A549 (cell line): ENCODE measurements at places on chromosomes 6 and 20.

DNA sequence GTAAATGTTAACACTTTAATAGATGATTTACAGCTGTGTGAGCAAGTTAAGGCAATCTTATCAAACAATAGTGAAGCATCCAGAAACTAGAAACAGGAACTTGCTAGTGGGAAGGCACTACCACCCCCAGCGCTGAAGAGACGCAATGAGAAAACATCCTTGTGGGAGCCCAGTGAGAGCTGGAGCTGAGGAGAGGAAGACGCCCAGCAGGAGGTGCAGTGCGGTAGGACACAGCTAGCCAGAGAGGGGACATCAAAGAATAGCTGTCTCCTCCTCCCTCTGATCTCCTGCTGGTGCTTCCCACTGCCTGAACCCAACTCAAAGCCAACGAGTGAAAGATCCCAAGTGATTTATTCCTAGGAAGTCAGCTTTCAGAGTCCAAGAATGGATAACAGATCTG lies 140.3 kb downstream of the COL12A1 start:
- DNase-seq, result no peak

DNA sequence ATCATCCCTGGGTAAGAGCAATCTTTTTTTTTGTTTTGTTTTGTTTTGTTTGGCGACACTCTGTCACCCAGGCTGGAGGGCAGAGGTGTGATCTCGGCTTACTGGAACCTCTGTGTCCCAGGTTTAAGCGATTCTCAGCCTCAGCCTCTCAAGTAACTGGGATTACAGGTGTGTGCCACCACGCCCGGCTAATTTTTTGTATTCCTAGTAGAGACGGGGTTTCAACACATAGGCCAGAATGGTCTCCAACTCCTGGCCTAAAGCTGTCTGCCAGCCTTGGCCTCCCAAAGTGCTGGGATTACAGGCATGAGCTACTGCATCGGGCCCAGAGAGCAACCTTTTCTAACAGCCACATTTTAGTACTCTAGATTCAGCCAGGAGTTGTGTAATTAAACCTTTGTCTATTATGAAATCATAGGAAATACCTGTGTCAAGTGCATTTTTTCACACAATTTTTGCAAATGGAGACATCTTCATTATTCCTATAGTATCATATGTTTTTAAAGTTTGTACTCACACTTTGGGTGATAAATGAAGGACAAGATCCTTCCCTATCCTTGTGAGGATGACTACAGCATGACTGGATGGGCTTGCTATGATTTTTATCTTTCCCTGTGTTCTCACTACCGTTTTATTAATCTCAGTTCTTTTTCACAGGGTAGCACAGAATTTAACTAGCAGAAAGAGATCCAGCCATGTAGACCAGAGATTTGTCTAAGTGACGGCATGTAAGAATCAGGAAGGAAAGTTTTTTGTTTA lies 82.6 kb downstream of the OR2B2 start:
- no peak for DNase-seq

- DNase-seq, result no peak
Observed at GRCh38 chr20:8413691-8414090, 281.6 kb downstream of the PLCB1 start.

- no peak for DNase-seq
Observed at GRCh38 chr20:36599912-36600345, 5.7 kb upstream of the RAB5IF start.

GRCh38 chr6:158262755-158263154 lies 49.5 kb upstream of the TULP4 start:
- no peak for DNase-seq

GRCh38 chr6:87340230-87340629 lies 4.4 kb upstream of the C6orf163 start:
- DNase-seq, result no peak

DNA sequence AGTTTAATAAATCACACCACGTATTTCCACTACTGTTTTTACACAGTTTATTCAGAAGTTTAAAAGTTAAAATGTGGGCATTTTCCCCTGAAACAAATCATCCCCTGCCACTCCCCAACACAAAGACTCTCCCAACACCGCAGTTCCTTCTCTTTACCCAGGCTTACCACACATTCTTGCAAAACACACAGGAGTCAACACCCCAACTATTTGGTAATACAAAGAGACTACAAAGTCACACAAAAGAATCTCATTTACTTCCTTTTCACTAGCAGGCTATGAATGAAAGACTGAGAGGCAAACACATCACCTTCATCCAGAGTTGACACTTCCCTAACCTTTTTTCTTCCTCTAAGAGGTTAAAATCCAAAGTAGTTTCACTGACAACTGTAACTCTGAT lies 51.1 kb downstream of the KCTD20 start:
- DNase-seq, result no peak

GRCh38 chr6:168319279-168320111 lies at the start of gene DACT2:
TSS of gene DACT2 (minus strand) at chr6:168319777. CDS start at chr6:168319633, 144 bp downstream.
- DNase-seq, result peak; percentile 18

- DNase-seq, result no peak
Observed at GRCh38 chr6:4426968-4427367, 291.6 kb upstream of the ECI2 start.

DNA sequence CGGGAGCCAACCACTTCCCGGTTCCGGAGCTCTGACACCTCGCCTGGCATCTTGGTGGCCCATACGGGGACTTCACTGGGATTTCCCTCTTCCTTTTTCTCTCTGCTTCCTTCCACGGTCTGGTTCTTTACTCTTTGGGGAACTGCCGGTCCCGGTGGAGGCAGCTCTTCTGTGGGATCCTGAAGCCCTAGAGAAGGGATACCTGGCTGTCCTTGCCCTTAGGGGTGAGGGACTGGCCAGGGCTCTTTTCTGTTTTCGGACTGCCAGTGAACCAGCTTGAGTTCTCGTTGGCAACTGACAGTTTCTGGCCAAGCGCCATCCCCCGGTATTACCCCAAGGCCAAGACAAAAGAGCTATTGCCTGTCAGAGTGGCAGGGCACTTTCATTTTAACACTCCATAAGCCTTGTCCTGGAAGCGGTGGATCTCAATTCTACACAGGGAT lies 880 bp upstream of the CPXM1 start:
- DNase-seq, result no peak

DNA sequence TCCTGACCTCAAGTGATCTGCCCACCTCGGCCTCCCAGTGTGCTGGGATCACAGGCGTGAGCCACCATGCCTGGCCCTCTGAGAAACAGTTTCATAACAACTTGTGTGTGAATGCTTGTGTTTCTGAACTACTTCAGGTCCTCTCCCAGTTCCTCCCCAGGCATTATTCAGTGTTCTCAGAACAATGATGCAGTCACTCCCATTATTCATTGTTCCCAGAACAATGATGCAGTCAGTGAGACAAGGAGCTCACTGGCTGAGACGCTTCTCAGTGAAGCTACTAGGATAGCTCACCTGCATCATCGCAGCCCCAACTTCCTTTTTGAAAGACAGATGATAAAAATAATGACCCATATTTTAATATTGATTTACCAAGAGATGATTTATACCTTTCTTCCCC lies 71.5 kb downstream of the NDUFAF5 start:
- no peak for DNase-seq

DNA sequence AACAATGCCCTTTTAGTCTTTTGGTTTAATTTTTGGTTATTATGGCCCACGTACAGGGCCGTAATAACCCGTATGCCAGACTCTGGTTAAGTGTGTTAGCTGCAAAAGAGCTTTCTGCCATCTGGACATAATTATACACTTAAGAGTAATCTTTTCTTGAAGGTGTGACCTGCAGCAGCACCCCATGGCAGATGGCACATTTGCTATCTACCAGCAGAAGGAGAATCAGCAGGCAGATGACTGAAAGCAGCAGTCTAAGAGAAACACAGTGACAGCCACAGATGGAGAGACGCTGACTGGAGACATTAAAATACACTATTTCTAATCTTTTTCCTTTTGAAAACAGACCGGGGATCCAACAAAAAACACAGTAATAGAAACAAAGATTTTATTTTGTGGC lies 18.7 kb downstream of the ASF1A start:
- DNase-seq, result no peak

- no peak for DNase-seq
Observed at GRCh38 chr20:17959257-17959627, 9.4 kb downstream of the SNX5 start.

- DNase-seq, result no peak
Observed at GRCh38 chr20:2130683-2131082, 29.1 kb downstream of the STK35 start.

GRCh38 chr6:24990944-24991809 lies 55.4 kb upstream of the RIPOR2 start:
- no peak for DNase-seq

DNA sequence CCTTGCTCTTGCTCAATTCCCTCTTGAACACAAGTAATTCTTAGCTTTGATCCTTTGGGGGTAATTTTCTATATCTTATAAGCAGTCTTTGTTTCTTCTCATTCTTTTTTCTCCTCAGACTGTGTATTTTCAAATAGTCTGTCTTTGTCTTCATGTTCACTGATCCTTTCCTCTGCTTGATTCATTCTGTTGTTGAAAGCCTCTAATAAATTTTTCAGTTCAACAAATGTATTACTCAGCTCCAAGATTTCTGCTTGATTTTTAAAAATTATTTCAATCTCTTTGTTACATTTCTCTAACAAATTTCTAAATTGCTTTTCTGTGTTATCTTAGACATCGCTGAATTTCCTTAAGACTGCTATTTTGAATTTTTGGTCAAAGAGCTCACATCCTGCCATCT lies 11.5 kb downstream of the RSPH3 start:
- DNase-seq, result no peak

DNA sequence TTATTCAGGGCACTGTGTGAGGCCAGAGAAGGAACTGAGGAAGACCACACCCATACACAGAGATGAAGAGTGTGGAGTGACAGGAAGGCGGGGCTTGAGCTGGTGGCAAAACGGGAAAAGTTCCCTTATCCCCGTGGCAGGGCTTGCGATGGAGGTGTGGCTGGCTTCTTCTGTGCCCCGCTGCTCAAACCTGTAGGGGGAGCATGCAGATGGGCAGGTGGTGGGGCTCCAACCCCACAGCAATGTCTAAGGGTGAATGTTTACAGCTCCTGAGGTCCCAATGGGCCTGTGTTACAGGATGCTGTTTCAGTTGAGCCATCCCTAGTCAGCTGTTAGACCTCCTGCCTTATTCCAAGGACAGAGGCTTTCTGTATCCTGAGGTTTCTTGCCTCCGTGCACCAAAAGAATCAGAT lies 105.9 kb downstream of the LY86 start:
- no peak for DNase-seq

DNA sequence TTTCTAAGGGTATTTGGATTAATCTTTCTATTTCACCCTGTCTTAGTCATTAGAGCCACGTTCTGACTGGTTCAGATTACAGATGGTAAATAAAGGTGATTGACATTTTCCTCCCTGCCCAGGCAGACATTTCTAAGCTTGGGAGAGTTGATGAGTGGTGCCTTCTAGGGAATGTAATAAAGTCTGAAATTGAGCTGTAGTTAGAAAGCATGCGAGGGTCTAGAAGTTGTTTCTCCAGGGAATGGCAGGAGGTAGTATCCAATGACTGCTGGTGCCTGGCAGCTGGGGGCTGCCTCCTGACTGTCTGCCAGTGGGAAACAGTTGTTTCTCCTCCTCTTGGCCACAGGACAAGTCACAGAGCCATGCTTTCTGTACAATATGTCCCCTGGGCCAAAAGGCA lies 14.6 kb downstream of the EDN3 start:
- DNase-seq, result no peak

DNA sequence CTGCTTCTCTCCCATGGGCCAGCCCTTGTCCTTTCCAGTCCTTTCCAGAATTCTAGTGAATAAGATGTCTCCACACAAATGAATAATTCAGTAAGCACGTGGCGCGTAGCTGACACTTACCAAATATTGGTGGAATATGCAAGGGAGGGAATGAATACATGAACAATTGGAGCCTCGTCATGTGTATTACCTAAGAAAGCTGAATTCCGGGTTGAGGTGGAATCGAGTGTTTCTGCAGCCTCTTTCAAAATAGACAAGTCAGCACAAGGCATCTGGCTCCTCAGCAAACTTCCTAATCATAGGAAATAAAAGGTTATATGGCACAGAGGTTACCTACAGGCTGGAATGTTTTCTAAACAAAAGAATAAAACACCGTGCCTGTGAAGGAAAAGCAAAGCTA lies 47.0 kb upstream of the NT5E start:
- DNase-seq, result no peak

GRCh38 chr6:24854077-24854666 lies 55.5 kb upstream of the ARMH2 start:
- no peak for DNase-seq

DNA sequence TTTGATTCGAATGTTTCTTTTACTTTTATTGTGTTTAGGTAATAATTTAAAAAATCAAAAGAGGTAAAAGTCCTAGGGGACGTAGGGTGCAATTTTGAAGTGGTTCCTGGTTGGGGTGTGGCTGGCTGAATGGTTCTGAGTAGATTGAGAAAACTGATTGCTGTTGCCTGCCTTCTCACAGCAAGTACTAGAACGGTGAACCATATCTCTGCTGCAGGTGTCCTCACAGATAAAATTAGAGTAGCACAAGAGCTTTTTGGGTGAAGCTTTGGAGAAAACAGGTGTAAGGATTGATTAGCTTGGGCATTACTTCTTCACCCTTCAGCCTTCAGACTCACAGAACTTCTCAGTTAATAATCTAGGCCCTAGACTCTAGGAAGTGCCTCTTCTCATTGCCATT lies 19.8 kb upstream of the GJA10 start:
- no peak for DNase-seq

DNA sequence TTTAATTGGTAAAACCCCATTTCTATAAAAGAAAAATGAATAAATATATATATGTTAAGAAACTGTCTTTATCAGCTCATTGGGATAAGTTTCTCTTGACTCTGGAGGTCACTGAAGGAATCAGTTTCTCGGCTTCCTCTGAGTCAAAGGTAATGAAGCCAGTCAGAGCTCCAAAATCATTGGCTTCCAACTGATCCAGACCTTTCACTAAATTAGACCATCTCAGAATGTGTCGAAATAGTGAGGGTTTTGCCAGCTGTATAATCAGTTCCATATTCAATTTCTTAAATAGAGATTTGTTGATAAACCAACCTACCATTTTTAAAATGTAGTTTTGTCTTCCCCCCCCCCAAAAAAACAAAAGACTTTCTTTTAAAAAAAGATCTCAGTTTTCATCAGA lies 60.5 kb upstream of the SRSF6 start:
- no peak for DNase-seq

GRCh38 chr6:147874322-147874721 lies 365.8 kb downstream of the SAMD5 start:
- DNase-seq, result no peak

- no peak for DNase-seq
Observed at GRCh38 chr6:50457351-50457750, 256.0 kb upstream of the TFAP2D start.

GRCh38 chr6:16421462-16421960 lies 183.1 kb downstream of the GMPR start:
- no peak for DNase-seq

- DNase-seq, result peak; percentile 72
Observed at GRCh38 chr6:19851241-19852089, 14.3 kb downstream of the ID4 start.

- DNase-seq, result no peak
Observed at GRCh38 chr20:16284385-16285100, 288.7 kb downstream of the KIF16B start.

GRCh38 chr6:43274916-43275597 lies 23.0 kb upstream of the SLC22A7 start:
- no peak for DNase-seq
